Activated CD8-positive, alpha-beta memory T cell treated with anti-CD3 and anti-CD28 coated beads for 24 hours (primary cell): ENCODE measurements at places on chromosomes 12 and 14.
A peak's percentile ranks its signal among the peaks of the same experiment; 100 is the strongest.

DNA sequence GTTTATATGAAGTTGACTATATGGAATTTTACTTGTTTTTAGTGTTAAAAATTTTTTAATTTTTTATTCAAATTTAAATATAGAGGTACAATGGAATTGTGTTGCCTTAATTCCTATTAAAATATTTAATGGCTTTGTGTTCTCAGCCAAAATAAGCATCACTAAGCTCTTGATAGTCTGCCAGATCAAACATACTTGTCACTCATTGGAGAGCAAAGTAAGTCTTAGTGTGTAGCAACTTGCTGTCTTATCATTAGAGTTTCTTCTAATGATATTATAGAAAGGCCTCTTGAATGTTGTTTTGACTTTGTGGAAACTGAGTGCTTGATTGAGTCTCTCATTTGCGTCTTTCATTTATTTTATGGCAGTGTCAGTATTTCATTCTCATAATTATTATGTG, 10.7 kb downstream of the SFSWAP start:
- no peak for DNase-seq

GRCh38 chr14:61644834-61645233, 50.5 kb upstream of the HIF1A start:
- no peak for DNase-seq

- no peak for DNase-seq
Measured at GRCh38 chr12:69844836-69845235, 19.8 kb downstream of the MYRFL start.

GRCh38 chr14:32039401-32040030, 37.6 kb upstream of the ARHGAP5 start:
- DNase-seq = no peak

- DNase-seq = no peak
Measured at GRCh38 chr14:32693114-32693513, 245.6 kb upstream of the NPAS3 start.

GRCh38 chr14:101707068-101707842, 54.3 kb upstream of the PPP2R5C start:
- peak; percentile 84 for DNase-seq

- DNase-seq = no peak
Measured at GRCh38 chr14:50233166-50233950, 2.0 kb upstream of the SOS2 start.

GRCh38 chr14:51939755-51940301, 49.5 kb upstream of the RTRAF start:
- DNase-seq = no peak

- no peak for DNase-seq
Measured at GRCh38 chr12:104619305-104619704, 162.6 kb downstream of the CHST11 start.

DNA sequence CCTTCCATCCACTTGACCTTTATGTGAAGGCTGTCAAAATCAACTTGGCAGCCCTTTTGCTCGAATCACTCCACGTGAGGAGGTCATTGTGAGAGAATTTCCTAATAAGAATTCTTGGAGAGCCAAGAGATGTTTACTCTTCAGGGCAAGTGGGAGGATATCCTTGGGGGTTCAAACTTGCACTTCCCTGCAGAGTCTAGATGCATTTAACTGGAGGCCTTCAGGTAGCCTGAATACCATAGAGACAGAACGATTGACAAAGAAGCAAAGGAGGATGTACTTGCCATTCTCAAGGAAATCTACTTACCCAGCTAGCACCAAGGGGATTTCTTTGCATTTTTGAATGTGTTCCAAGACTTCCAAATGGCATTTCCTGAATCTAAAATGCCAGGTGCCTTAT, 1702.6 kb upstream of the FLRT2 start:
- DNase-seq = no peak

DNA sequence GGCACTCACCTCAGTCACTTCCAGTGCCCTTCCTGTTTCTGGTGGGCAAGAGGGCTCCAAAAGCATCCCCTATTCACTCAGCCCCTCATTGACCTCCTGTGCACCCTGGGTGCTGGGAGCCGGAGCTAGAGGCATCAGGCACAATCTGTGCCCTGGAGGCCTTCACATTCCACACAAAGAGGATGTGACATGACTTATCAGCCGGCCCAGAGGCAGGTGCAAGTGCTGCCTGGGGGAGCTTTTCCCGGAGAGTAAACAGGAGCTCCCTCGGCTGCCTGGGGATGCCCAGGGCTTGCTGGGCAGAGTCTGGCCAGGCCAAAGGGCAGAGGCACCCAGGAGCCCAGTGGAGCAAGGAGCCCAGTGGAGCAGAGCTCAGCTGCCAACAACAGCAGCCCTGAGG, 64.5 kb downstream of the BCL11B start:
- DNase-seq = no peak

DNA sequence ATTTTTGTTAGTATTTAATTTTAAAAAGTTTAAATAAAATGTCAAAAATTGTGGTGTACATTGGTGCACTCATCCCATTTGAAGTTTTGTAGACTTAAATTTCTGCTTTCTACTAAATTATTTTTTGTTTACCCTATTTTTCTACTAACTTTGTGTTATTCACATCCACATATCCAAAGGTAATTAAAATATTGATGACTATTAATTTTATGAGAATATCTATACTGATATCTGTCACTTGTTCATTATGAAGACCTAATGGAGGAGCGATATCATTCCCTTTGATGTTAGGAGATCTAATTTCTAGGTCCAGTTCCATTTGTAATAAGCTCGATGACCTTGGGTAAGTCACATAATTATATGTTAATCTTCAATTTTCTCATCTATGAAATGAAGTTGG, 325.7 kb upstream of the STXBP6 start:
- no peak for DNase-seq

- DNase-seq = no peak
Measured at GRCh38 chr14:76424359-76424758, 48.4 kb downstream of the ESRRB start.

DNA sequence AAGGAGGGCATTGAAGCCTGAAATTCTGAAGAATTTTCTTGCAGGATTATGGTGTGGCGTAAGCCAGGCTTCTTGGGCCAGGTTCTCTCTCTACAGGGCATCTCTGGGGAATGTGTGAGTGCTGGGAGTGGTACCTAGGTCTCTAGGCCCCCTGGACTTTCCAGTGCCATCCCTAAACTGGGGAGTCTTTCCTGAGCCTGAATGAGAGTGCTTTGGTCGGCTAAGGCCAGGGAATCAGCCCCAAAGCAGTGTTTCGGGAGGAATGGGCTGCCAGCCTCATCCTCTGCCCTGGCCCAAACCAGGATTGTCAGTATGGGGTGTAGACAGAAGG, 93.9 kb downstream of the CALM1 start:
- no peak for DNase-seq

GRCh38 chr12:92253301-92253700, 107.7 kb upstream of the BTG1 start:
- DNase-seq = no peak

DNA sequence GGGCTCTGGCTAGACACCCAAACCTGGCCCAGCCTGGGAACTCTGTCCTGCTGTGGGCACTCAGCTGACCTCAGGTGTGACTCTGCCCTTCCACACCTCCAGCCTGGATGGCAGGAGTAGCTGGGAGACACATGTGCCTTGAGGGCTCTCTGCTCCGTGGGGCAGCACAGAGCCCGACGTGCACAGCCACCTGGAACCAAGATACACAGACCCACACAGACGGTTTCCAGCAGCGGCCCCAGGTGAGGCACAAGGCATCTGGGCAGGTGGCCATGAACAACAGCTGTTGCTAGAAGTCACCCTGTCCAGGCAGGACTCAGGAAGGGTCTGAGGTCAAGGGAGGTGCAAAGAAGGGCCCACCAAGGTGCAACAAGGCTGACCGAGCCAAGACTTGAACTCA, 5.9 kb downstream of the DEGS2 start:
- no peak for DNase-seq

GRCh38 chr12:124412646-124413015, 117.7 kb downstream of the RFLNA start:
- DNase-seq = no peak

DNA sequence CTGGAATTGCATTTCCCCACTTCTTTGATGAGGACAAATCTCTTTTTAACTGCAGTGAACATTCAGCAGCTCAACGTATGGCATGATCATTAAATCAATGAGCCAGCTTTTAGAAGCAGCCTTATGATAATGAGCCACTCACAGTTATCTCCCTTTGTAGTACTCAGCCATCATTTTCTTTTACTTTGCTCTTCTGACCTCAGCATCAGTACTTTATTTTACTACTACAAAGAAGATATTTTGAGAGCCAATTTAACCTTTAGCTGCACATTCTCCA, 250.0 kb upstream of the CLEC14A start:
- DNase-seq = no peak

DNA sequence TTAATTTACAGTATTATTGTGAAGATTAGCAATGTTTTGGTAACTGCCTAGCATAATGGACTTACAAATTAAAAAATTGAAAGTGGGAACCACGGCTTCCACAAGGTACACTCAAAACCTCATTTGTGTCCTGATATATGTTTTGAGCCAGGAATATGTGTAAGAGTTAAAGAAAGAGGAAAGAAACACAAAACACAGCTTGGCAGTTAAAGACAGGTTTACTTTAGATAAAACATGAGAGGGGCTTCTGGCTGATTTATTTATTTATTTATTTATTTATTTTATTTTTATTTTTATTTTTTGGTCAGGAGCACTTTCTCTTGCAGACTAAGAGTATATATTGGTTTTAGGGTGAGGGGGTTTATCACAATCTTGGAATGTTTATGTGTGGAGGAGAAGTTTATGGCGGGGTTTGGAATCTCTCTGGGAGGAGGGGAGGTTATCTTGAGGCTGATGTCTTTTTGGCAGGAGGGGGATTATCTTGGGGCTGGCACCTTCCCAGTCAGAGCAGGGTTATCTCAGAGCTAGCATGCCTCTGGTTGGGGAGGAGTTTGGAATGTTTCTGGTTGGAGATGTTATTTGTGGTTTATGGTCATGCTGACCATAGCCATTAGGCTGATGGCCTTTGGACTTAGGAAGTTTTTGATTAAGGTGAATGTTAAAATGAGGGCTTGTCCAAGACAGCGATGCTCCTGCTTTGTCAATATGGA, 436.7 kb downstream of the DAD1 start:
- no peak for DNase-seq

GRCh38 chr12:503111-503761, 43.5 kb downstream of the B4GALNT3 start:
- DNase-seq = no peak

- no peak for DNase-seq
Measured at GRCh38 chr12:2796187-2796666, 1.5 kb downstream of the FKBP4 start.

- DNase-seq = no peak
Measured at GRCh38 chr14:93309427-93309966, 23.3 kb downstream of the BTBD7 start.

- DNase-seq = no peak
Measured at GRCh38 chr12:126369487-126370463, 1304.5 kb downstream of the AACS start.

- no peak for DNase-seq
Measured at GRCh38 chr12:104105461-104105860, 32.5 kb downstream of the NFYB start.

- DNase-seq = peak; percentile 80
Measured at GRCh38 chr12:124898200-124898922, 16.1 kb downstream of the UBC start.

DNA sequence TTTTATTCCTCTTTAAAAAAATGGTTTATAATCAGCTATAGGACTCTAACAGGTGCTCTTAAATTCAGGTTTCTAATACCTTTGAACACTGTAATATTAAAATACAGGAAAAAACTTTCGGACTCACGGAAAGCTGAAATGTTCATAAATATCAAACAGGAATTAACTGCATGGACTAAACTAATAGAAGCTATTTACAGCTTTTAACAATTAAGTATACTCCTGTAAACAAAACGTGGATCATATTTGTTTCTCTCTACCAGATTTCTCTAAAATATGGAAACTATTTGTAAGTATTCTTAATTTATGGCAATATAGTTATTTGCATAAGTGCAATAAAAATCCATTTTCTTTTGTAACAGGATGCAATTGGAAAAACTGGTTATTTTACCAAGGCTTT, 108.9 kb upstream of the RESF1 start:
- no peak for DNase-seq

DNA sequence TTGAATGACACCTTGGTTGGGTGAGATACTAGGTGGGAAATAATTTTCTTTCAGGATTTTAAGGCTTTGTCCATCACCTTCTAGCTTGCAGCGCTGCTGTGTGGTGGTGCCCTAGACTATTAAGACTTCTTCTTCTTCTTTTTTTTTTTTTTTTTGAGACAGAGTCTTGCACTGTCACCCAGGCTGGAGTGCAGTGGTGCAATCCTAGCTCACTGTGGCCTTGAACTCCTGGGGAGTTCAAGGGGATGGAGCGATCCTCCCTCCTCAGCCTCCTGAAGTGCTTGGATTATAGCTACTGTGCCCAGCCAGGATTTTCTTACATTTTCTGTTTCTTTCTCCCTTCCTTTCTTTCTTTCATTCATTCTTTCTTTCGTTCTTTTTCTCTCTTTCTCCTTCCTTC, 10.3 kb upstream of the MTA1 start:
- no peak for DNase-seq

DNA sequence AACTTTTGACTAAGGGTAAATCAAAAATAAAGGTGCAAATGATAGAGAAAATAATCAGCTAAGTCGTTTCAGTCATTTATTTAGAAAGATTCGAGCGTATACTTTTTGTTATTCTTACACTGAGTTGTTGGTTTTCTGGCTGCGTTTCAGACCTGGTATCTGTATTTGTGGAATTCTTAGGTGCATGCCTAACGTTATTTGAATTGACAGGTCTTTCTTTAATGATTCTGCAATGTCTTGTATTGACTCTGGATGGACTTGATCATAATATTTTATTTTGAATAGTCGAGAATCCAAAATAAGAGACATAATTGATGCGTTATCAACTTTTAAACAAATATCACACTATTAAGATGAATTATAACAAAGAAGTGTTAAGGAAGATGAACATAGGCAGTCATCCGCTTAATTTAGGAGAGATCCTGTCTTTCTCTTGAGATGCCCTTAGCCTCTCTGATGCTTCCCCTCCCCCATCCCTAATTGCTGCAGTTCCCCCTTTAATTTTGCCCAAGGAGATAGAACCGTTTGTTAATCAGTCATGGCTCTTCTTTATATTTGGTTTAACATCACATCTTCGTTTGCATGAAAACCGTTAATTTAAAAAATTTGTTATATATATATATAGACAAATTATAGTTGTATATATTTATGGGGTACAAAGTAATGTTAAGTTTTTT, 1.8 kb downstream of the ALX1 start:
- no peak for DNase-seq

DNA sequence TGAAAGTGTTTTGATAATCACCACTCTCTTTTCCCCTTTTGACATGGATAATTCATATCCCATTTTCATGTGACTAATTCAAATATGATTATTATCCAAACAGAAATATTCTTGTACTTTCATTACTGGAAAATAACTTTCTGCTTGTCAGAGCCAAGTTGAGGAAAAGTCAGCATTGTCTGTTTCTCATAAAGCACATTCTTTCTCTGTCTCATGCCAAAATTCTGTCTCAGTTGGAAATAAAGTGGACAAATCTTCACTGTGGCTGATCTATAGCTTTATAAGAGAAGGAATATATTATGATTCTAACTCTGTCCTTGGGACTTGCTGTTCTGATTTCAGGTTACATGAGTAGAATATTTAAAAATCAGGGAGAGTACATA, 22.7 kb upstream of the PRICKLE1 start:
- no peak for DNase-seq

GRCh38 chr14:87108726-87109125, 884.3 kb downstream of the GALC start:
- DNase-seq = no peak

GRCh38 chr14:64860039-64860438, 19.7 kb downstream of the SPTB start:
- no peak for DNase-seq

GRCh38 chr14:96581026-96581425, 78.8 kb downstream of the PAPOLA start:
- no peak for DNase-seq
